Activated naive CD4-positive, alpha-beta T cell treated with Interleukin-2 at 50 U/mL for 16 hours (primary cell): ENCODE measurements at places on chromosomes 1 and 21.

DNA sequence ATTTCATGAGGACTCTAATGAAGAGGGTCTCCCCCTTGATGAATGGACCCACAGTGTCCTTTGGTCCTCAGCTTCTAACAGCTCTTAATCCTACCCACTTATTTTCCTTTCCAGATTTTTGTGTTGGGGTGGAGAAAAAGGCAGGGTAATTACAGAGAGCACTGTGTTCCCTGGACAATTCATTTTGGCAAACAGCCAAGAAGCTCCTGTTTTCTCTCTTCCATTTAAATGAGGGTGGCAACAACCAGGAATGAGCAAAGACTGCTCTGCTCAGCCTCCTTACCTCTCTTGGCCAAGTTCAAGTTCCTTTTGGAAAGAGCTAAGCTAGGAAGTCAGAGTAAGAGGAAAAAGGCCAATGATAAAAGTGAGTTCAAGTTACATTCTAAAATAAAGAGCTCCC, 11.9 kb downstream of the XKR8 start:
- no peak for DNase-seq

GRCh38 chr1:91881280-91881679, 4.7 kb downstream of the TGFBR3 start:
- DNase-seq, result no peak

DNA sequence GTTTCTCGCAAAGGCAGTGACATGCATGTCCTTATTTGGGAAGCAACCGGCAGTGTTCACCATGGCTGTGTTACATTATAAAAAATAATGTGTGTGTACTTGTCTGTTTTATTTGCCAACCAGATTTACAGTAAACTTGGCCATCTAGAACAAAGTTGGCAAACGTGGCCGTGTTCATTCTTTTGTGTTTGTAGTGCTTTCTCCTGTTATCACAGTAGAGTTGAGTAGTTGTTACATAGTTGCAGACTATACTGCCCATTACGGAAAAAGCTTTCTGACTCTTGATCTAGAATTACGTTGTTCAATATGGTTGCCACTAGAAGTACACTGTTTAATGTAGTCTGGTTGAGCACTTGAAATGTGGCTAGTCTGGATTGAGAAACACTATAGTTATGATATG, 19.4 kb downstream of the SOAT1 start:
- no peak for DNase-seq

DNA sequence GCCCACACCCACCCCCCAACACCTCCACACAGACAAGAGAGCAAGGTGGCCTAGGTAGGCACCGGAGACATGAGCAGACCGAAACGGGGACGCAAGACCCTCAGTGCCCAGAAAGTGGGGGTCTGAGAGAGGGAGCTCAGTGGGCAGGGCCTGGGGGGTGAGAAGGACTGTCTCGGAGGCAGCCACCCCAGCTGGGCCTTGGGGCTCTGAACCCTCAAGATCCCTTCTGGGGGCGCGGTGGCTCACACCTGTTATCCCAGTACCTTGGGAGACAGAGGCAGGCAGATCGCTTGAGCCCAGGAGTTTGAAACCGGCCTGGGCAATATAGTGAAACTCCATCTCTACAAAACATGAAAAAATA, 9.1 kb upstream of the GNB1 start:
- DNase-seq, result no peak

DNA sequence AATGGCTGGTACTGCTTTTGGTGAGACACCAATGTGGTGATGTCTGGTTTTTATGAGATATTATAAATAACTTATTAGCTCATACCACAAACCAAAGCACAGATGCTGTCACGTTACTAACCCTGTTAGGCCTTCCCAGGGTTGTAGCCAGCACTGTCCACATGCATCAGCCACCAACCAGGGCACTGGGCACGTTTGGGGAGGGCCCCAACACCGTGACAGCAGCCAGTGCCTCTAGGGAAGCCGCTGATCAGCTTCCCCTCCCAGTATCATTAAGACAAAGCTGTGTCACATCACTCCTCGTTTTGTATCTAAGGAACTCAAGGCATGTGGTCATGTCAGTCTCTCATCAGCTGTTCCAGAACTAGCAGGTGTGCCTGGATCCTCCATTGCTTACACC, 13.9 kb downstream of the URB1 start:
- no peak for DNase-seq

- DNase-seq, result no peak
Observed at GRCh38 chr1:67572594-67573221, 112.3 kb upstream of the GADD45A start.

- peak; percentile 76 for DNase-seq
Observed at GRCh38 chr1:154567386-154568156, at the start of gene CHRNB2. TSS of gene CHRNB2 (plus strand) at chr1:154567778. CDS start at chr1:154568045, 267 bp downstream.

DNA sequence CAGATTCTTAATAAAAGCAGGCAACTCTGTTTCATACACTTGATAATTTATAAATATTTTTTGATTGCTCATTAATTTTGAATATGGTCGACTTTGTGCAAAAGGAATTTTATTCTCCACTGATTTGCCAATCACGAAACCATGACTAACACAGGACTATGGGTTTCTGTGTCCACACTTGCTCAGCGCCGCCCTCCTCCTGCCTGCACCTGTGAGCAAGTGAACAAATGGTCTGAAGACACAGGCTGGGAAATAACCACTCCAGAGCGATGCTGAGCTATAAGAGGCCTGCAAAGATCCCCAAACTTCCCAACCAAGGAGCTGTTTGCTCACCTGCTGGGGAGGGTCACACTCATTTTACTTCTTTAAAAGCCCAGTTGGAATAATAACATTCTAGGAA, 19.6 kb downstream of the ABCB10 start:
- no peak for DNase-seq

- DNase-seq, result peak; percentile 43
Observed at GRCh38 chr1:109482791-109483671, 674 bp upstream of the ATXN7L2 start.

DNA sequence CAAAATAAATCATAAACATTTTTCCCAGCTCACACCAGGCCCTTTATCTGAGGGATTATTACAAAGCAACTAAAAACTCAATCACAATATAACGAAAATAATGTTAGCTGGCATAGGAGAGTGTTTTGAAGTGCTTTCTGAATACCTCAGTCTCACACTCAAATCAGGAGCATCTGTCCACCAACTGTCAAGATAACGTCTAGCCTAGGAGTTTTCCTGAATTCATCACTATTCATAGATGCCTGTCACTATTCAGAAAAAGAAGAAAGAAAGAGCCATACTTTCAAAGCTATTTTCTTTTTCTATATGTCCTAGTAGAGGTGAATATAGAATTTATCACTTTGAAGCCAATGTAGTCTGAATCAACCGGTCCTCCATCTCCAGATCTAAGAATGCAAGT, 127.0 kb downstream of the AKT3 start:
- no peak for DNase-seq

GRCh38 chr1:222257027-222257426, 290.9 kb downstream of the HHIPL2 start:
- no peak for DNase-seq

GRCh38 chr1:167893798-167894197, 20.1 kb downstream of the ADCY10 start:
- DNase-seq, result no peak
